NCI-H226 (cell line): ENCODE measurements at places on chromosomes 3 and 15.

DNA sequence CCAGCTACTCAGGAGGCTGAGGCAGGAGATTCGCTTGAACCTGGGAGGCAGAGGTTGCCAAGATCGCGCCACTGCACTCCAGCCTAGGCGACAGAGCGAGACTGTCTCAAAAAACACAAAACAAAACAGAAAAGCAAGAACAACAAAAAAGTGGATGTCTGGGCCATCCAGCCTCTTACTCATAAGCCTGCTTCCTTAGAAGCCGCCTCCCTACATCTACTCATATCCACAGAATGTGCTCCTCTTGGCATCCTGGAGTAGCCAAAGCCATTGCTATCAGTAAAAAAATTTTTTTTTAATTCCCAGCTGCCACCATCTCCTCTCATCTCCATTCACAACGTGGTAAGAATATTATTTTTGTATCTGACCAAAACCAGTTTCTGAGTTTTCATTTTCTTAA lies 10.8 kb downstream of the ZSCAN2 start:
- DNase-seq, result peak; percentile 47

GRCh38 chr15:23416349-23417276 lies 30.4 kb downstream of the GOLGA6L2 start:
- no peak for DNase-seq

DNA sequence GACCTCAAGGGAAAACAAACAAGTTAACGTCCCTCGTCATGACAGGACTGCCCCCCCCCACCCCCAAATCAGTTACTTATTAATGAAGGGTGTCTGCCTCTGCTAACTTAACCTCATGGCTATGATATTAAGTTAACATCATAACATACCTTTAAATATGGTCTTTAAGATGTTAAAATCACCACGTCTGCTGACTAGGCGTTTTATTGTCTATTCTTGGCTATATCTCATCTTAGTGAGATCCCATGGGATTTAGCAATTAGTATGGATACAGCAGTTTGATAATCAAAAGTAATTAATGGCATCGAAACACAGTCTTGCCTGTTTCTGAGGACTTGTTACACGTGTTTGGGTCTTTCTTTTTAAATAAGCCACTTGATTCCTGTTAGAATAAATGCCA lies 186.9 kb downstream of the FOXB1 start:
- no peak for DNase-seq

DNA sequence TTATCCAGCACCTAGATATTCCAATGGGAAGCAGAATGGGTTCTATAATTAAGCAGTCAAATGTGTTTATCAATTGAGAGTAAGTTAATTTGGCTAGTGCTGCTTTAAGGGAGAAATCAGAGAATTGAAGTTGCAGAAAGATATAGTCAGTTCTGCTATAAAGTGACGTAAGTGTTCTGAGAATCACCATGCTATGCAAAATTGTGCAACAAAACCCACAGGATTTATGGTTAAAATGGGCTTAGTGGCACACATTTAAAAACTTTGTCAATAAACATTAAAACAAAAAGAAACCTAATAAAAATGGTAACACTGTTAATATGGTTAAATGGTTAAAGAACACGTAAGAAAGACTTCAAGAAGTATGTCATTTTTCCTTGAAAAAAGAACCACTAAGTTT lies 74.5 kb downstream of the TMEM108 start:
- no peak for DNase-seq

DNA sequence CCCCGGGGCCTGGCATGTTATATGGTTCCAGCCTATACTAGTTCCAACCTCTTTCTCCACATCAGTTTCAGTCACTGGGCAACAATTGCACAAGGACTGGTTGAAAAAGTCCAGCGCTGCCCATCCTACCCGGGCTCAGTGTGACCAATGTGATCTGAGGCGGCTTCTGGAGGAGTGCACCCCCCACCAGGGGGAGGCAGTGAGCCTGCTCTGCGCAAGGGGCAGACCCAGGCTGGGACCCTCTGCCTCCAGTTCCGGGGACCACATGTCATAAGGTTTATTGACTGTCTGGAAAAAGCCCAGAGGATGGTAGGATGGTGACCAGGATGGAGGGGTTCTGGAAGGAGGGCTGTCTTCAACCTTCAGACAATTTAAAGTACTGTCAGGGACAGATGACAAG lies 25.6 kb upstream of the NR2E3 start:
- DNase-seq, result no peak

DNA sequence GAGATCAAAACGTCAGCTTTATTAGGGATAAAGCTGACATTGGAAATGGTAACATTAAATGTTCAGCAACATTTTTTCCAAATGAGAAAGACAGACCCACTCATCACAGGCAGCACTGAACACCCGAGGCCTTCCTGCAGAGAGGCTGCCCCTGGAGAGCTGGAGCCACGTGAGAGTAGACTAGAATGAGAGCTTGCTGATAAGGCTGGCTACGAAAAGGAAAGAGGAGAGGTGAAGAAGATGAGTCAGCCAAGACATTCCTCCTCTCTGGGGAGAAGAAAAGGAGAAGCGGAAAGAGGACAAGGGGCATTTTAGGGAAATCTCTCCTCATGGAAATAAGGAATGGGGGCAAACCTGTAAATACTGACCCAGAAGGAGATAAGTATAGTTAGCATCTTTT lies 7.3 kb downstream of the CYP19A1 start:
- DNase-seq, result peak; percentile 99

DNA sequence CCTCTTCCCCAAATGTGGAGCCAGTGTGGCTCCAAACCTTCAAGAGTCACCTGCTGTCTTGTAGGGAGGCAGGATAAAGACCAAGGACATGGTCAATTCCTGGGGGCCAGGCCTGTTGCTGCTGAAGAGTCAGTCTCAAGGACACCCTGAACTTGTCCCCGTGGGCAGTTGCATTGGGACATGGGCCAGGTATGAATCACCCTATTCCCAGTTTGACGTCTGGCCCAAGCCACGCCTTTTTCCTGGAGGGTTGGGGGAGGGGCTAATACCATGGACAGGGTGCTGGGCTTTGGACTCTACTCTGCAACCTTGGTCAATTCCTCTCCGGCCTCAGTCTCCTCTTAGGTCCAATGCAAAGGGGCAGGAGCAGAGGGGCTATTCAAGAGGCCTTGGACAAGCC lies 10.4 kb downstream of the ATP2B2 start:
- DNase-seq, result no peak

GRCh38 chr3:143604402-143605185 lies 243.7 kb downstream of the SLC9A9 start:
- no peak for DNase-seq

DNA sequence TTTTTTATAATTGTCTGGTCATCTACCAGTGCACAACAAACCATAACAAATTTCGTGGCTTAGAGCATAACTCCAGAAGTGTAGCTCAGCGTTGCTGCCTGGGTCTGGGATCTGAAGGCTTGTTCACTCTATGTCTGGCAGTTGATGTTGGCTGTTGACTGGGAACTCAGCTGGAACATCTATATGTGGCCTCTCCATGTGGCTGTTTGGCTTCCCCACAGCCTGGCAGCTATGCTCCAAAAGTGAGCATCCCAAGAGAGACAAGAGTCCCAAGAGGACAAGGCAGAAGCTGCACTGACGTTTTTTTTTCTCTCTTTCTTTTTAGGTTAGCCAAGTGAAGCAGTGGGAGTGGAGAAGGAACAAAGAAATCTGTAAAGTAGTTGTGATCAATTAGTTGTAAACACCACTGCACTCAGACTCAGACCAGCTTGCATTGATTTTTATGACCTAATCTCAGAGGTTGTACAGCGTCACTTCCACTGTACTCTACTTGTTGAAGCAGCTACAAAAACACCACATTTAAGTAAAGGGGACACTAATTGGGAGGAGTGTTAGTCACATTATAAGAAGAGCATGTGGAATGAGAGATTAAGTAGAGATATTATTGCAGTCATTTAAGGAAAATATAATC lies 2.5 kb upstream of the GPR176 start:
- no peak for DNase-seq

GRCh38 chr15:75347222-75348033 lies 589 bp downstream of the NEIL1 start:
- no peak for DNase-seq

- no peak for DNase-seq
Measured at GRCh38 chr3:167736264-167736787, 805 bp downstream of the SERPINI1 start.

DNA sequence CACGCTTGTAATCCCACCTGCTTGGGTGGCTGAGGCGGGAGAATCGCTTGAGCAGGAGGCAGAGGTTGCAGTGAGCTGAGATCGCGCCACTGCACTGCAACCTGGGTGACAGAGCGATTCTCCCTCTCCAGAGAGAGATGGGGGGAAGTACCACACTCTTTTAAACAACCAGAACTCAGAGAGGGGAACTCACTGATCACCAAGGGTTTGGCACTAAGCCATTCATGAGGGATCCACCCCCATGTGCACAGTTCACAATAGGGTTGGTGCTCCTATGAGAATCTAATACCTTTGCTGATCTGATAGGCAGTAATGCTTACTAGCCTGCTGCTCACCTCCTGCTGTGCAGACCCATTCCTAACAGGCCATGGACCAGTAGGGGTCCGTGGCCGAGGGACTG lies 51.6 kb downstream of the QTRT2 start:
- DNase-seq, result no peak

- peak; percentile 31 for DNase-seq
Measured at GRCh38 chr15:72141171-72142084, 23.2 kb downstream of the SENP8 start.

DNA sequence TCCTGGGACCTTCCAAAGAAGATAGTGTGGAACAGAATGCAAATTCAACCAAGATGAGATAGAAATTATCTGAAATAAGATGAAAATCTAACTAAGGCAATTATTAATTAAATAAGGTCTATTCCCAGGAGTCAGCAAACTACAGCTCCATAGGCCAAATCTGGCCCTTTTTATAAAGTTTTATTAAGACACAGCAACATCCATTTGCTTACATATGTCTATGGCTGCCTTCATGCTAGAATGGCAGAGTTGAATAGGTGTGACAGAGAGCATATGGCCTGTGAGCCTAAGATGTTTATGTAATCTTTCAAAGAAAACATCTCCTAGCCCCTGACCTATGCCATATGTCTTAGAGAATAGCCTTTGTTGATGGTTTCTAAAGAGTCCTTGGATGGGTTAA lies 503.0 kb downstream of the EDEM1 start:
- DNase-seq, result no peak

DNA sequence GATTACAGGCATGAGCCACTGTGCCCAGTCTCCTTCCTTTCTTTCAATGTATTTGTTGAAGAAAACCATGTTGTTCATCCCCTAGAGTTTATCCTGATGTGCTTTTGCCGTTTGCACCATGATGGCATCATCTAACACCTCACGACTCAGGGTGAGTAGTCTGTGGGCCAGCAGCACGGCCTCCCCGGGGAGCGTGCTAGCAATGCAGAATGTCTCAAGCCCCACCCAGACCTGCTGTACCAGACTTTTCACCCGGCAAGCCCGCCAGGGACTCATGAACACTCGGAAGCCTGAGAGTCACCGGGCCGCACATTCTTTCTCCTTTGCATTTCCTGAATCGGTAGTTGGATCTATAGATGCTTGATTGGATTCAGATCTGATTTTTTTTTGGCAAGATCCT lies 64.6 kb downstream of the RPN1 start:
- no peak for DNase-seq

- DNase-seq, result peak; percentile 69
Measured at GRCh38 chr3:55167586-55168317, 239.9 kb upstream of the LRTM1 start.

GRCh38 chr15:70225416-70225815 lies 127.7 kb upstream of the TLE3 start:
- DNase-seq, result no peak

- DNase-seq, result no peak
Measured at GRCh38 chr3:14082108-14082657, 42.5 kb downstream of the CHCHD4 start.

- DNase-seq, result no peak
Measured at GRCh38 chr3:176948151-176948550, 249.1 kb downstream of the TBL1XR1 start.

GRCh38 chr15:40343512-40343911 lies 2.8 kb upstream of the CCDC9B start:
- DNase-seq, result peak; percentile 78
